Activated CD8-positive, alpha-beta T cell treated with anti-CD3 and anti-CD28 coated beads for 36 hours (primary cell): ENCODE measurements at places on chromosomes 4 and X. TPM values are rescaled to one million over a fixed set of nuclear protein-coding genes. Genes with fewer than 3 reads are reported as not detected.

DNA sequence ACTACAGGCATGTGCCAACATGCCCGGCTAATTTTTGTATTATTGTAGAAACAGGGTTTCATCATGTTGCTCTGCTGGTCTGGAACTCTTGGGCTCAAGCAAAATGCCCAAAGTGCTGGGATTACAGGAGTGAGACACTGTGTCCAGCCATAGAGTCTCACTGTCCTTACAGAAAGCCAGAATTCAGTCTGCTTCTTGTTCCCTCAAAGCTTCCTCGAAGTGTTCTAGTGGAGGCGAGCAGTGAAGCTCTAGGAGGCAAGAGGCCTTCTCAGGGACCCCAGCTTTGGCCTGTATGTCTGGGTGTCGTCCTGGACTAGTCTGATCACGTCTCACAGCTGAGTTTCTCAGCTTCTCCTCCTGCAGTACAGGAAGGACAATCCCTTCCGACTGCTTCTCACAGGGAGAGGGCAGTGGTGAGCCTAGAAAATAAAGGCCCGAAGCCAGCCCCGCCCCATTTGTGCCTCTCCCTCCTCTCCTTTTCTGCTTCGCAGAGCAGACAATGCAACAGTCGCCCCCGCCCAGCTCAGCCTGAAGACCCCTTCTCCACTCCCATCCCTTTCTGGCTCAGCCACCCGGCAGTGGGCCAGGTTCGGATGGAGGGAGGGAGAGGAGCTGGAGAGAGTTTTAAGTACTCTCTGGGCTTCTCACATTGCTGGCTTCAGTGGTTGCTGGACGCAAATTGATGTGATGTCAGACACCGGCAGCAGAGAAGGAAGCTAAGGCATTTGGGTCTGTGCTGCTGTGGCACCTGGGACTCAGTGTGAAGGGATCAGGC is 11.1 kb upstream of the FAM3A start:
- no peaks in the 10 kb centered on the region for H3K27me3 ChIP-seq
- peaks cover 3% of the 10 kb centered on the region for H3K36me3 ChIP-seq
- DNase-seq: peak; percentile 79
- peaks cover 20% of the 10 kb centered on the region for H3K4me1 ChIP-seq

DNA sequence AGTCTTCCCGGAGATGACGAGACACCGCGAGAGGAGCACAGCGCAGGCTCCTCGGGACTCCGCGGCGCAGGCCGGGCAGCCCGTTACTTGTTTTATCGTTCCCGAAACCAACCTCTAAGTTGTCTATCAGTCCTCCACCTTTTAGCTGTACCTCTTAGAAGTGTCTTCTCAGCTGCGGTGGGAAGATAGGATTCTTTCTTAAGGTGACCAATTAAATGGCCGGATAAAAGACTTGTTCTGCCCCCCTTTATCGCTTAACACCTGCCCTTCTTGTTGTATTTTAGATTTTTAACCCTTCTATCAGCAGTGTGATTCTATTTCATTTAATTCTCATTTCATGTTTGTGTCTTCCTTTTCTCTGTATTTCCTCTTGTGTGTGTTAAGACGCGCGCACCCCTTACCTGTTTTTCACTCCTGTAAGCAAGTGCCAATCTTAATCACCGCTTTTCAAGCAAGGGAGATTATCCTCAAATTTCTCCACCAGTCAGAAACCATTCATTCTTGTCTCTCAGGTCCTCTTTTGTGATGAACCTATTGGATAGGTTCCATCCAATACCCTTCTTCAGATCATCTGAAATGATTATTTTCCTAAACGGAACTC is at the start of gene SLC9B2:
Gene SLC9B2, minus strand, starts transcription at position 15 of the 601 bp plus-strand sequence. CDS start 9,211 bp downstream, outside the sequence.
- peak within 1 kb of the TSS; percentile 99 for H3K27ac ChIP-seq
- H3K4me1 ChIP-seq: peaks cover 42% of the 10 kb centered on the region
- peaks cover 42% of the 10 kb centered on the region for H3K36me3 ChIP-seq
- H3K27me3 ChIP-seq: no peaks in the 10 kb centered on the region

- no peak overlapping the region for H3K4me3 ChIP-seq
- H3K36me3 ChIP-seq: no peaks in the 10 kb centered on the region
- DNase-seq: no peak
- no peaks in the 10 kb centered on the region for H3K4me1 ChIP-seq
Measured at GRCh38 chr4:78220283-78220682, 163.2 kb downstream of the FRAS1 start.

GRCh38 chr4:8664031-8664805 is 71.7 kb downstream of the CPZ start:
- H3K36me3 ChIP-seq: no peaks in the 10 kb centered on the region
- no peak overlapping the region for H3K27ac ChIP-seq
- no peak overlapping the region for H3K4me3 ChIP-seq
- H3K4me1 ChIP-seq: no peaks in the 10 kb centered on the region
- H3K27me3 ChIP-seq: peaks cover 4% of the 10 kb centered on the region

- H3K27me3 ChIP-seq: no peaks in the 10 kb centered on the region
- no peak overlapping the region for H3K27ac ChIP-seq
- H3K4me1 ChIP-seq: no peaks in the 10 kb centered on the region
- no peaks in the 10 kb centered on the region for H3K36me3 ChIP-seq
- H3K4me3 ChIP-seq: no peak overlapping the region
Measured at GRCh38 chr4:84110040-84110439, 389.1 kb downstream of the NKX6-1 start.

GRCh38 chrX:40147971-40148370 is 50.2 kb upstream of the BCOR start:
- H3K4me1 ChIP-seq: peaks cover 16% of the 10 kb centered on the region
- no peak overlapping the region for H3K4me3 ChIP-seq
- H3K27me3 ChIP-seq: no peaks in the 10 kb centered on the region
- no peaks in the 10 kb centered on the region for H3K36me3 ChIP-seq
- DNase-seq: no peak

DNA sequence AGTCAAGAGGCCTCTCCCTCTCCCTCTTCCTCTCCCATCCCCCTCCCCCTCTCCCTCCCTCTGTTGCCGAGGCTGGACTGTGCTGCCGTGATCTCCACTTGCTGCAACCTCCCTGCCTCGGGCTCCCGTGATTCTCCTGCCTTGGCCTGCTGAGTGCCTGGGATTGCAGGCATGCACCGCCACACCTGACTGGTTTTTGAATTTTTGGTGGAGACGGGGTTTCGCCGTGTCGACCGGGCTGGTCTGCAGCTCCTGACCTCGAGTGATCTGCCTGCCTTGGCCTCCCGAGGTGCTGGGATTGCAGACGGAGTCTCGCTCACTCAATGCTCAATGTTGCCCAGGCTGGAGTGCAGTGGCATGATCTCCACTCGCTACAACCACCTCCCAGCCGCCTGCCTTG is 165.1 kb downstream of the CENPC start:
- no peak overlapping the region for H3K27ac ChIP-seq
- H3K27me3 ChIP-seq: peaks cover 4% of the 10 kb centered on the region
- no peak for DNase-seq

- no peak overlapping the region for H3K27ac ChIP-seq
- no peaks in the 10 kb centered on the region for H3K27me3 ChIP-seq
- no peaks in the 10 kb centered on the region for H3K4me1 ChIP-seq
- no peak overlapping the region for H3K4me3 ChIP-seq
- no peaks in the 10 kb centered on the region for H3K36me3 ChIP-seq
Measured at GRCh38 chr4:165604181-165604580, 225.4 kb downstream of the CPE start.

GRCh38 chr4:172962564-172963353 is 205.9 kb upstream of the GALNT7 start:
- H3K36me3 ChIP-seq: no peaks in the 10 kb centered on the region
- no peaks in the 10 kb centered on the region for H3K4me1 ChIP-seq
- no peak overlapping the region for H3K27ac ChIP-seq
- H3K4me3 ChIP-seq: no peak overlapping the region

GRCh38 chr4:113050371-113050755 is 910 bp downstream of the ANK2 start:
- no peak overlapping the region for H3K4me3 ChIP-seq
- no peaks in the 10 kb centered on the region for H3K27me3 ChIP-seq
- H3K4me1 ChIP-seq: no peaks in the 10 kb centered on the region
- no peak for DNase-seq

- peaks cover 23% of the 10 kb centered on the region for H3K4me1 ChIP-seq
- no peaks in the 10 kb centered on the region for H3K36me3 ChIP-seq
- H3K27ac ChIP-seq: no peak overlapping the region
- H3K4me3 ChIP-seq: no peak overlapping the region
Measured at GRCh38 chrX:1584237-1585011, 7.0 kb upstream of the AKAP17A start.

GRCh38 chrX:23287191-23287725 is 47.4 kb upstream of the PTCHD1 start:
- no peaks in the 10 kb centered on the region for H3K36me3 ChIP-seq
- no peaks in the 10 kb centered on the region for H3K27me3 ChIP-seq
- no peaks in the 10 kb centered on the region for H3K4me1 ChIP-seq
- DNase-seq: no peak
- H3K27ac ChIP-seq: no peak overlapping the region

DNA sequence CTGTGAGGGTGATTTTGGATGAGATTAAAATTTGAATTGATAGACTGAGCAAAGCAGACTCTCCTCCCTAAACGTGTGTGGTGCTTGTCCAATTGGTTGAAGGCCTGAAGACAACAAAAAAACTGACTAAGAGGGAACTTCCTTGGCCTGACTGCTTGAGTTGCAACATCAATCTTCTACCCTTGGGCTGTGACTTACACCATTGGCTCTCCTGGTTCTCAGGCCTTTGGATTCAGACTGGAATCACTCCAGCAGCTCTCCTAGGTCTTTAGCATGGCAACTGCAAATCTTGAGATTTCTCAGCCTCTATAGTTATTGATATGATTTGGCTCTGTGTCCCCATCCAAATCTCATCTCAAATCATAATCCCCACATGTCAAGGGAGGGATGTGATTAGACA is 49.7 kb upstream of the IGFBP7 start:
- H3K4me3 ChIP-seq: no peak overlapping the region
- H3K27me3 ChIP-seq: peaks cover 21% of the 10 kb centered on the region
- no peak for DNase-seq
- H3K27ac ChIP-seq: no peak overlapping the region

GRCh38 chrX:43557792-43558191 is 98.3 kb upstream of the MAOA start:
- no peak overlapping the region for H3K4me3 ChIP-seq
- no peaks in the 10 kb centered on the region for H3K36me3 ChIP-seq
- H3K4me1 ChIP-seq: peaks cover 3% of the 10 kb centered on the region
- H3K27me3 ChIP-seq: no peaks in the 10 kb centered on the region
- no peak overlapping the region for H3K27ac ChIP-seq

- H3K4me3 ChIP-seq: no peak overlapping the region
- no peaks in the 10 kb centered on the region for H3K36me3 ChIP-seq
- H3K27me3 ChIP-seq: no peaks in the 10 kb centered on the region
- DNase-seq: no peak
- no peak overlapping the region for H3K27ac ChIP-seq
Measured at GRCh38 chr4:157389741-157390140, 169.2 kb downstream of the GRIA2 start.

DNA sequence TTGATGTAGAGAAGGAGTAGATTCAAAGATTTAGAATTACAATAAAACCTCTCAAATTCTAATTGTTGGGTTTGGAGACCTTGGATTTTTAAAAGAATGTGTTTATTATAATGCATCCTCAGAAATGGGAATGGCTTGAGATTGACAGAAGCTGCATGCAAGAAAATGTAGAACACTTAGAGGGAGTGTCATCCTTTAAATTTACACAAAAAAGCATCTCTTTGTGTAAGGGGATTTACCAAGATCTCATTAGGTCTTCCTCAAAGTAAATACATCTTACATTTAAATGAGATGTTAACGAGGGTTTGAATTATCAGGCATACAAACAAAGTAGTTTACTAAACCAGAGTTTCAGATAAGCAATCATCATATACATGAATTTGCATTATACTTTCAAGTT is 615.0 kb downstream of the FAM133A start:
- DNase-seq: no peak
- H3K27me3 ChIP-seq: no peaks in the 10 kb centered on the region
- H3K4me3 ChIP-seq: no peak overlapping the region
- H3K36me3 ChIP-seq: no peaks in the 10 kb centered on the region
- H3K27ac ChIP-seq: no peak overlapping the region

DNA sequence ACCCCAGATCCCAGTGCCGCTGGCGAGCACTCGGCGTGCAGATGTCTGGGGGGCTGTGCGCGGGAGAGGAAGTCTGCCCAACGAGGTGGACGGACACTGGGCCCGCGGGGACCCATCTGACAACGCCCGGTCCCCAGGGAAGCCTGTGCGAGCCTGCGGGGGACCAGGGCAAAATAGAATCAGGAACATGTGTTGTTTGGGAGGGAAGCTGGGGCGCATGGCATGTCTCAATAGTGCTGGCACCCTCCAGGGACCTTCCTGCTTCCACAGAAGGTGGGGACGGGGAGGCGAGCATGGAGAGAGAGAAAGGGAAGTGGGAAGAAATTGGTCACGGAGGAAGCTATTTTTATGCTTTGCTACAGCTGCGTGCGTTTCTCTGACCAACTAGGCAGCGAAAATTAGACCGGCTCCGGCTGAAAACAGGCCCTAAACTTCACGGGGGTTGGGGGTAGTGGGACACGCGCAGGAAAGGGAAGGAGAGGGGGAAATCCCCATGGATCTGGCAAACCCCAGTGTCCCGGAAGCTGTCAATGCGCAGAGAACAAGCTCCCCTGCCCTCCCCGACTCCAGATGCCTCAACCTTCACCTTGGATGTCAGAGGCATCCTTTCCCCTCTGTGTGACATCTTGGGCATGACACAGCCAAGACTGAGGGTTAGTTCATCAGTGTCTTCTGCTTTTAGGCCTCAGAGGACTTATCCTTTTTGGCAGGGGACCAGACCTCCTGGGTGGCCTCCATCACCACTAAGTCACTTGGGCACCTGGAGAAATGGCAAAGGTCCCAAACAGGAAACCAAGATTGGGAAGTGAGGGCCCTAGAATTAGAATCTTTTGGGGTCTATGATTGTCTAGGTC is 169.8 kb upstream of the BCOR start:
- no peaks in the 10 kb centered on the region for H3K27me3 ChIP-seq
- H3K4me1 ChIP-seq: peaks cover 8% of the 10 kb centered on the region
- H3K36me3 ChIP-seq: no peaks in the 10 kb centered on the region
- peak overlapping the region; percentile 69 for H3K4me3 ChIP-seq
- H3K27ac ChIP-seq: no peak overlapping the region

GRCh38 chr4:178784491-178784890 is 1342.3 kb upstream of the AGA start:
- DNase-seq: no peak
- no peak overlapping the region for H3K27ac ChIP-seq
- no peaks in the 10 kb centered on the region for H3K27me3 ChIP-seq
- no peaks in the 10 kb centered on the region for H3K36me3 ChIP-seq
- no peak overlapping the region for H3K4me3 ChIP-seq

- peak overlapping the region; percentile 72 for H3K4me3 ChIP-seq
- H3K27ac ChIP-seq: peak overlapping the region; percentile 98
- no peaks in the 10 kb centered on the region for H3K27me3 ChIP-seq
- H3K4me1 ChIP-seq: peaks cover 54% of the 10 kb centered on the region
Measured at GRCh38 chrX:56764975-56765791, 36.1 kb downstream of the NBDY start.

Gene F8A2
- total RNA-seq: not detected

Gene RASSF6
- total RNA-seq: not detected

Gene TLR10
- 0.11 TPM for total RNA-seq

Gene MID2
- total RNA-seq: 6.6 TPM

Gene SOX3
- not detected for total RNA-seq

Gene TBC1D19
- total RNA-seq: 4.5 TPM

Gene PDGFC
- total RNA-seq: not detected
